ENCODE measurements at places on chromosomes 4 and X.

DNA sequence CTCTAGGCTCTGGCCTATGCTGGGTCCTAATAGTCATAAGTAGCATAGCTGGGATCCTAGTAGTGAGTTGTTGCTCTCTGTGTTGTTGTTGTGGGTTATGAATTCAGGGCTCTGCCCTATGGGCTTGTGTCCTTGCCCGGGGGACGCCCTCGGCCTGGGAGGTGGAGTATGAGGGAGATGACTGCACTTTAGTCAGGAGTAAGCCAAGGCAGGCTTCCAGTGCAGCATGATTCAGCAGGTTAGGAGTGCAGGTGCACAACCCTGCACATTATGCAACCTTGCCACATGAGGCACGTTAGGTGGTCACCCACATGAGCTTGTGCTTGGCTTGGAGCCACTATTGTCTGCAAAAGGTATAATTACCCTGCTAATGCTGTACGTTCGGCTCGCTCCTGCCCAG lies 58.4 kb upstream of the CCDC149 start:
- DNase-seq = no peak

DNA sequence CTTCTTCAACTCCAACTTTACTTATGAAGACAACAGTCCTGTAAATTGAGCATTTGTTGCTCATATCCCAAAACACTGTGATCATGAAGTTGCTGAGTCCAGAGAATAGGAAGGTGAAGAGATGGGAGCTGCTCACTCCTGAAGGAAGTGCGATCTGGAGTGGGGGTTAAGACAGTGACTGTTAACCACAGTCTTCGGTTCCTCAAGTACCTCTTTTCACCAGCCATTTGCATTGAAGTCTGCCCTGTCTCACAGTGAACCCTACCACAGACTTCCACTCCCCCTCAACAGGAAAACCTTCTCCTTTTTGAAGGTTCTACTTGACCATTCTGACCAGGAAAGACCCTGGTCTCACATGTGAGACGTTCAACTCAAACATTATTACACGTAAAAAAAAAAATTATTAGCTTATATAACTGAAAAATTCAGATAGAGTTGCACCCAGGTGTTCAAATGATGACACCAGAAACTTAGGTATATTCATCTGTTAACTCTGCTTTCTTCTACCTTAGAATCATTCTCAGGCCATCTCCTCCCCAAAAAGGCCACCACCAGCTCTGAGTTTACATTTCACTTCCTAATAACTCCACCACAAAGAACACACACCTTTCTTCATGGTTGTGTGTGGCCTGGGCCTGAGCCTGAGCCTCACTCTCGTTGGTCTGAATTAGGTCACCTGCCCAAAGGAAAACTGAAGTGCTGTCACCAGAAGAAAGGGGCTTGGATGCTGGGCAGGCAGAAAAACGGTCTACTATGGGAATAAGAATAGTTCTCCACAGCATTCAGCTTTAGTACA lies 199.2 kb downstream of the DCTD start:
- DNase-seq = no peak

DNA sequence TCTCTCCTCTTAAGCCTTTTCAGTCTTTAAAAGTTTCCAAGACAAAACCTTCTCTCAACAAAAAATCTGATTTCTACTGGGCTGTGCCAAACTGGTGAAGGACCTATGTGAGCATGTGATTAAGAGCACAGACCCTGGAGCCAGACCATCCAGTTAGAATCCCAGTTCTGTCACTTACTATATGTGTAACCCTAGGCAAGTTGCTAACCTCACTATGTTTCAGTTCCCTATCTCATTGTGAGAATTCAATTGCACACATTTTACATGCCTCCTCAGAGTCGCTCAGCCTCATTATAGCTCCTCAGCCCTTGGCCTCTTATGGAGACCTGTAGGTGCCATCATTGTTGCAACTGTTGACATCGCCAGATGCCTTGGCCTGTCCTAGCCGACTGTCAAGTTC lies 54.1 kb upstream of the VEGFD start:
- DNase-seq = no peak

GRCh38 chr4:80265571-80266252 lies 752 bp upstream of the FGF5 start:
- no peak for DNase-seq

GRCh38 chrX:71998836-71999509 lies 88.3 kb downstream of the NHSL2 start:
- DNase-seq = no peak

DNA sequence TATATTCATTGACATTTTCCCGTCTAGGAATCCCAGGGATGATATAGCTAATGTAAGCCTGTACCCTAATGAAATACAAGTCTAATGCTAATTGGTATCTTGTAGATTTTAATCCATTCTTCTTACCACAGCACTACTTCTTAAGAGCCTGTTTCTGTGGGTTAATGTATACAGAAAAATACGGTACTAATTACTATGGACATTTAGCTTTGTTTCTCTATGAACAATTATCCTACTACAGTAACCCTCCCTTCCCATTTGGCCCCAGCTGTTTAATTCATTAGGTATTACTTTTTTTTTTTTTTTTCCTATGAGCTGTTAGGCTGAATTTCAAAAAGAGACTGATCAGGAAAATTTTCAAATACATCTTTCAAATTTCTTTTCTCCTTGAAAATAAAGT lies 245.1 kb upstream of the SLC7A11 start:
- no peak for DNase-seq

DNA sequence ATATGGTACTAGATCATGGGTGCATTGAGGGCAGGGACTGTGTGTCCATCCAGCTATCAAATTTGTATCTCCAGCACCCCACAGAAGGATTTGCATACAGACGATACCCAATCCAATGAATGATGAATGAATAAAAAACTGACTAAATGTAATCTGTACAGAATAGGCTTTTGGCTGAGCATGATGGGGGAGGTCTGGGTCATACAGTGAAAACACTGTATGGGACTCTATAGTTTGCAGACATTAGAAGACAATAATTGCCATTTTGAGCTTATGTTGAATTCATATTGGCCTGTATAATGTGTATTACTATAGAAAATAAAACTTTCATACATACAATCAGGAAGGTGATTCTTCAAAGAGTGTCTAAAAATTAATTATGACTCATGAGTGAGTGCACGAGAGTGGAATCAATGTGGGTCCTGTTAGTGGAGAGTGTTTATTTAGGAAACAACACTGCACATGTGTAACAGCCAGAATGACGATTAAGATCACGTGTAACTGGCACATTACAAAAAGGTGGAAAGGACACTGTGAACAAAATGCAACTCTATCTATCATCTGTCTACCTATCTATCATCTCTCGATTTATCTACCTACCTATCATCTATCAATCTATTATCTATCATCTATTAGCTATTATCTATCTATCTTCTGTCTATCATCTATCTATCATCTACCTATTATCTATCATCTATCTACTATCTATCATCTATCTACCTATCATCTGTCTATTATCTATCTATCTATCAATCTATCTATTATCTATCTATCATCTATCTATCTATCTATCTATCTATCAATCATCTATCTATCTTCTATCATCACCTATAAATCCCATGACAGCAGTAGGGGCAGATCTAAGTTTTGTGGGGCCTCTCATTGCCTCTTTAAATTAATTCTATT lies 201.3 kb downstream of the PTTG2 start:
- no peak for DNase-seq

DNA sequence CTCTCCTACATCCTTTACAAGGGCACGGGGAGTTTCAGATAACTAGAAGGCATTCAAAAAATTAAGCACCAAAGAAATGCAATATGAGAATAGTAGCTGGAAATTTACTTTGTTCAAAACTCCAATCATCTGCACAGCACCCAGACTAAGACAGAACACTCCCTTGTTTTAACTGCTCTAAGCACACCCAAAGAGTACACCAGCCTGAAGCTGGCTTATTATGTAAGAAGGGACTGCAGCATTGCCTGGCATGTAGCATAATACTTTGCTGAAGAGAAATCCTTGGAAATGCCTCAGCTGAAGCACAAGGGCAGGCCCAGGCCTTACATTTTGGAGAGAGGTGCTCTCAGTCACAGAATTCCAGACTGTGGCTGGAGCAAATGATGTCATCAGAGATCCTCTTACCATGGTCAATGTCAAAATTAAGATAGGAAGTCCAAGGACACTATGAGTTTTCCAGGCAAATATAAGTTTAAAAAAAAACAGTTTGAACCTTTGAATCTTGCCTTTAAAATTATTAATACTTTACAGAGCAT lies 14.8 kb downstream of the ARHGEF6 start:
- DNase-seq = no peak

DNA sequence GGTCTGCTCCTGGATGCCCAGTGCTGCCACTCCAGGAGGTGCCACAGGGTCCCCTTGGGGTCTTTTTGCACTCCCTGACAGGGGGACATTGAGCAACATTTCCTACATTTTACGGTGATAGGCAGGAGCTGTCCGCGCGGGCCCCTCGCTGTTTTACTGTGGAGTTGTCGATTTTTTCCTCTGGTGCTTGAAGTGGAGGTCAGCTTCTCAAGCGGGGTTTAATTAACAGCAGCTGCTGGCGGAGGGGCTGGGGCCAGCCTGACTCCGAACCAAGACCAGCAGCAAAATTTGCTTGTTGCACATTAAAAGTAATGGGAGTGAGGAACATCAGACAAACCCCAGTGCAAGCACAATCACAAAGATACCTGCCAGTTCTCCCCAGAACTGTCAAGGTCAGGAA lies 13.2 kb upstream of the SH3TC1 start:
- DNase-seq = peak; percentile 36

DNA sequence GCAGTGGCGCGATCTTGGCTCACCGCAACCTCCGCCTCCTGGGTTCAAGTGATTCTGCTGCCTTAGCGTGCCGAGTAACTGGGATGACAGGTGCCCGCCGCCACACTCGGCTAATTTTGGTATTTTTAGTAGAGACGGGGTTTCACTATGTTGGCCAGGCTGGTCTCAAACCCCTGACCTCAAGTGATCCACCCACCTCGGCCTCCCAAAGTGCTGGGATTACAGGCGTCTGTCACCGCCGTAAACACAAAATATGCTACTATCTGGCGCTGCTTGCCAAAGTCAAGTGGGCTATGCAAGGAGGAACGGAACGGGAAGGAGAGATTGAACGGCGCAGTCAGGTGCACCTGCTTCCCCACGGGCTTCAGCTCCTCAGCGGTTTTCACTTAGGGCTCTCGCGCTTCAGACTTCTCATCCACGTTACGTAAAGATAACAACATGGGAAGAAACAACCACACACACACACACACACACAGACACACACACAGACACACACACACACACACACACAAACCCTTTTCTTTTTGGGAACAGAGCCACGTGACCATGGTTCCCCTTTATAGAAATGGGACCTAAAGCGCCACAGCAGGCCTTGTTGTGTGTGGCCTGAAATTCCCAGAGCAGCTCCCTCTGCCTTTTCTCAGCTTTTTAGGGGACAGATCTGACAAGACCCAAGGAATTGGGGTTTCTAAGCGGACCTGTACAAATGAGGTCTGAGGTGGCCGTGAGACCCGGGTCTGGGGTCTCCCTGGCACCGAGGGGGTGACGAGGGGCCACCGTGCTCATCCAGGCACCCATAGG lies 1.5 kb downstream of the P2RY8 start:
- DNase-seq = no peak

DNA sequence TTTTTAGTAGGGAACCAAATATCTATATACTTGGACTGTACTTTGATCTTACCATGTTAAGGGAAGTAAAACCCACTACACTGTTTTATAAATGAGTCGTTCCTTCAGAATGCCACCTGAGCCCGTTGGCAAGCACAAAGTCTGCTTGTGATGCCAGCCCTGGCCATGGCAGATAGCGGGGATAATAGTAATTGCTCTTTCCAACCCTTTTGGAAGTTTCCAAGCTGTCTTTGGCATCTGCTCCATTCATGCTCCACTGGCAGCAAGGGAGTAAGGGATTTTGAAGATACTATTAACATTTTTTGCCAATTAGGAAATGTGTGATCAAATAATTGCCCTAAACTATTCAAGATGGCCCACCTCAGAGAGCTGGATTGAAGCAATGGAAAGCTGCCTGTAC lies 689.2 kb upstream of the SLIT2 start:
- DNase-seq = no peak

DNA sequence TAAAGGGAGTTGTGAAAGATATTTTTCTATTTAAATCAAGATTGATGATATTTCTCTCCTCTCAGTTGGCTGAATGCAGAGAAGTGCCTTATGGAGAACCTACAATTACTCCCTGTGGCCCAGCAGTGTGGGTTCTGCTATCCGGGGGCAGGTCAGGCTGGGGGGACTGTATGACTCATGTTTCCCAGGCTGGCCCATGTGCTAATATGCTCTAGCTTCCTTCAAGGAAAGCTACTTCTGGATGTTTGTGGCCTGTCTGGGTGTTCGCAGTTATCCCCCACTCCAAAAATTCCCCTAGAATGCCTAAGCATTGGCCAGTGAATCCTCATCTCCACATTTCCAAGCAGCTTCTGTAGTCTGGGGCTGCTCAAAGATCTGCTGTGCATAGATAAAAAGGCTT lies 58.9 kb upstream of the SPP1 start:
- no peak for DNase-seq

GRCh38 chrX:137353404-137353803 lies 212.5 kb upstream of the ZIC3 start:
- no peak for DNase-seq

GRCh38 chrX:39327255-39327654 lies 526.0 kb downstream of the MID1IP1 start:
- DNase-seq = no peak

DNA sequence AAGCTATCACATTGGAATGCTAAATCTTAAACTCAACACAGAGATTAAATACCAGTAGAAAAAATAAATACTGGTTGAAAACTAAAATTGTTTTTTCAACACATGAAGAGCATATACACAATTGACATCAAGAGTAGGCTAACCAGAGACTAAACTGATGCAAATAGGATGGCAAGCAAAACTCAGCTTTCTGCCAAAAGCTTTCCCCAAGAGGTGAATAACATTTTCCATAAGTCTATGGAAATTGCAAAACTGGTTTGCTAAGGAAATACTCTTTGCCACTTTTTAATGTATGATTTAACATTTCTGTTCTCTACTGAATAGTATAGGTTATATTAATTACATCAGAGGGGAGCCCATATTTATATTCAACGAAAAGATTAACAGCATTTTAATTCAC lies 23.8 kb downstream of the IQCM start:
- DNase-seq = peak; percentile 43

GRCh38 chr4:82436130-82436529 lies 5.7 kb downstream of the ENOPH1 start:
- DNase-seq = no peak

DNA sequence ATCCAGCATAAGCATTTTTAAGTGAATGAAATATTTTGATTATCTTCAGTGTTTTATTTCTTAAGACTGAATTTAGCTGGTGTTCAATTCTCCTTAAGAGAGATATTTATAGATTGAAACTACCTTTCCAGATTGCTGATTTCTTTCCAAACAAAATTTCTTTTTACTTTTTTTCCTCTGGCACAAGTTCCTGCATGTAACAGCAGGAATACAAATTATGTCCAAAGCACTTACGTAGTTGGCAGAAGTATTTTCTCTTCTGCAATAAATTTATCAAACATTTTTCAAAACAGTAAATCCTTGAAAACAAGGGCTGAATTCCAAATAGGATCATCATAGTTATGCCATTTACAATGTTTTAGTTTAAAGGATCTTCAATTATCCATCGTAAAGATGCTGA lies 412.6 kb downstream of the IQCM start:
- DNase-seq = no peak

GRCh38 chr4:6425336-6425735 lies 47.1 kb downstream of the PPP2R2C start:
- DNase-seq = no peak

- no peak for DNase-seq
These were observed 8.3 kb upstream of the MAP7D2 start for GRCh38 chrX:20124964-20125363.
